Keratinocyte (primary cell): ENCODE measurements at places on chromosomes 13 and 19. TPM values are rescaled to one million over a fixed set of nuclear protein-coding genes. Genes with fewer than 3 reads are reported as not detected.

ADAT3 gene
- polyA plus RNA-seq, result 0.55 to 0.93 TPM (median 0.85 TPM) in 3 replicates

S1PR4 gene
- polyA plus RNA-seq, result 0.08 to 0.14 TPM in 2 of 3 replicates, not detected in the other

IL17D gene
- polyA plus RNA-seq, result 0.07 to 0.09 TPM (median 0.09 TPM) in 3 replicates

ZNF226 gene
- 9.4 to 16.4 TPM (median 12.8 TPM) in 3 replicates for polyA plus RNA-seq

NLRP5 gene
- polyA plus RNA-seq, result not detected in 3 replicates

KPTN gene
- 7.0 to 10.2 TPM (median 7.3 TPM) in 3 replicates for polyA plus RNA-seq

ZIC5 gene
- not detected in 3 replicates for polyA plus RNA-seq

APOC1 gene
- polyA plus RNA-seq, result 0.40 to 0.79 TPM (median 0.65 TPM) in 3 replicates

EID2 gene
- polyA plus RNA-seq, result 9.5 to 12.9 TPM (median 9.6 TPM) in 3 replicates

DNA sequence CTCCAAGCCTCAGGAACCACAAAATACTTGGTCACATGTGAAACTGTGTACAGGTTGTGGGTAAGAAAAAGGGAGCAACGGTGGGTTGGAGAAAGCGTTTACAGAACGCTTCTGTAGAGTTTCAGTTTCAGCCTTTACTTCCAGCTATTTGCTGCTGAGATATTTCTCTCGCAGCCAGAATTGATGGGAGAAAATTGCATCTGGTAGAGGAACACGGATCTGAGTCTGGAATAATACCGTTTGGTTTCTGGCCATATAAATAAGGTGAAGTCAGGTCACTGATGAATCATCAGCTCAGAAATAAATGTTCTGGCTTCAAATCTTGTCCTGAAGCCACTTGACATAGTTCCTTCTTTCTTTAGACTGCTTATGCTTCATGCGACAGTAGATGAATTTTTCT lies 20.3 kb upstream of the RFC3 start:
- no peak overlapping the region for H3K4me3 ChIP-seq
- no peaks in the 10 kb centered on the region for H3K36me3 ChIP-seq
- no peaks in the 10 kb centered on the region for H3K27me3 ChIP-seq
- H3K27ac ChIP-seq, result no peak overlapping the region
- DNase-seq, result no peak

DNA sequence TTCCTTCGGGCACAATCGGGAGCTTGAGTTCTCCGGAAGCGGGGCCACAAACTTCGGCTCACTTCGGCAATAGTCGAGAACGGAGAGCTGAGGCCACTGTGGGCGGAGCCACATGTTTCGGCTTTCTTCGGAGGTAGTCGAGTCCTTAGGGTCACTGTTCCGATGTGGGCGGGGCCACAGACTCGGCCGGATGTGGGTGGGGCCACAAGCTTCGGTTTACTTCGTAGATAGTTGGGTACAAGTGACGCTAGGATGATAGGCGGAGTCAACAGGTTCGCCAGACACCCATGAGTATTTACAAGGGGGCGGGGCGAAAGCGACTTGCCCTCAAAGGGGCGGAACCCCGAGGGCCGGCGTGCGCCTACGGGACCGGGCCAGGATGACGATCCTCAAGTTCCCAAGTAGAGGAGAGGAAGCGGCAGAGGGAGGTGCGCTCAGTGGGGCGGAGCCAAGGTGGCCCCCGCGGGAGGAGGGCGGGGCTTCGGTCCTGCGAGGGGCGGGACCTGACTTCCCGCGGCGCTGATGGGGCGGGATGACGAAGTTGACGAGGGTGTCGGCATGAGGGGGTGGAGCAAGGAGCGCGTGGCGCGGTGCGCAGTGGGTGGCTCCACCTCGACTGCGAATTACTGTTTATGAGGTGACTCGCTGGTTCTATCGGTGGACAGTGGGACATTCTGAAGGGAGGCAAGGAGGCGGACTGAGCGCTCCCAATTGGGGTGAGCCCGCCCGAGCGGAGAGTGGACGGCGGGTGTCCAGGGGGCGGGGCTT lies 539 bp upstream of the MBOAT7 start:
- peaks cover 20% of the 10 kb centered on the region for H3K36me3 ChIP-seq
- peak overlapping the region; percentile 99 for H3K27ac ChIP-seq
- H3K4me1 ChIP-seq, result peaks cover 15% of the 10 kb centered on the region
- no peaks in the 10 kb centered on the region for H3K27me3 ChIP-seq
- H3K4me3 ChIP-seq, result peak overlapping the region; percentile 95

GRCh38 chr19:19911150-19911549 lies 10.4 kb downstream of the ZNF93 start:
- DNase-seq, result no peak
- H3K4me3 ChIP-seq, result no peak overlapping the region
- H3K27me3 ChIP-seq, result no peaks in the 10 kb centered on the region
- H3K36me3 ChIP-seq, result no peaks in the 10 kb centered on the region

- no peak for DNase-seq
- no peaks in the 10 kb centered on the region for H3K27me3 ChIP-seq
- H3K4me3 ChIP-seq, result no peak overlapping the region
- H3K27ac ChIP-seq, result no peak overlapping the region
- H3K4me1 ChIP-seq, result no peaks in the 10 kb centered on the region
These were observed 10.5 kb upstream of the PLIN3 start for GRCh38 chr19:4877753-4878490.

DNA sequence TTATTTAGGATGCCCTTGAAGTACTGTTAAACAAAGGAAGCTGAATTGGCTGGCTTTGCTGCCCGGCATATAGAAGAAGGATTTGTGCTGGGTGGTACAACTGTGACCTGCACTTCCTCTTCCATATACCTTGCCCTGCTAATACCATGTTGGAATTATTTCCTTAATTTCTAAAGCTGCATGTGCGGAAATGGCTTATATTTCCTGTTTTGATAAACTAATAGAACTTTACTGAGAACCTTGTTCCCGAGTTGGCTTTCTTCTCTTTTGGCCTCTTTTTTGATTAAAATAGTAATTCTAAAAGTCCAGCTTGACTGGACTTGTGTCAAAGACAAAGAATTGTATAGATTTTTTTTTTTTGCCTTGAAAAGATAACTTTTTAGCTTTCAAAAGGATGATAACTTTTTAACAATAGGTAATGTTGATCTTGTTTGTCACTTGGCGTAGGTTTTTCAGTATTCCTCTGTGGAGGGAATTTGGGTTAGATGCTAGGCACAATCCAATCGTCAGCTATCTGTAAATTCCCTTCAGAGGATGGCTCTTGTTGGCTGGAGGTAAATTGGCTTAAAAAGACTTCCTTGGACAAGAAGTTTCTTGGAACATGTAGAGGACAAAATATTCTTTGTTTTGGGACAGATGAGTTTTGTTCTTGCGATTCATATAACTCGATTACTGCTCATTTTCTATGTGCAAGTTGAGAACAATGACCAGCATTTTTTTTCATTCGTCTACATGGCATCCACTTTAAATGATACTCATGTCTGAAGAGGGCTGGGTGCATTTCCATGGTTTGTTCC lies 41.4 kb downstream of the COL4A2 start:
- peak overlapping the region; percentile 85 for H3K27ac ChIP-seq
- DNase-seq, result no peak
- H3K36me3 ChIP-seq, result peaks cover 3% of the 10 kb centered on the region
- no peak overlapping the region for H3K4me3 ChIP-seq

DNA sequence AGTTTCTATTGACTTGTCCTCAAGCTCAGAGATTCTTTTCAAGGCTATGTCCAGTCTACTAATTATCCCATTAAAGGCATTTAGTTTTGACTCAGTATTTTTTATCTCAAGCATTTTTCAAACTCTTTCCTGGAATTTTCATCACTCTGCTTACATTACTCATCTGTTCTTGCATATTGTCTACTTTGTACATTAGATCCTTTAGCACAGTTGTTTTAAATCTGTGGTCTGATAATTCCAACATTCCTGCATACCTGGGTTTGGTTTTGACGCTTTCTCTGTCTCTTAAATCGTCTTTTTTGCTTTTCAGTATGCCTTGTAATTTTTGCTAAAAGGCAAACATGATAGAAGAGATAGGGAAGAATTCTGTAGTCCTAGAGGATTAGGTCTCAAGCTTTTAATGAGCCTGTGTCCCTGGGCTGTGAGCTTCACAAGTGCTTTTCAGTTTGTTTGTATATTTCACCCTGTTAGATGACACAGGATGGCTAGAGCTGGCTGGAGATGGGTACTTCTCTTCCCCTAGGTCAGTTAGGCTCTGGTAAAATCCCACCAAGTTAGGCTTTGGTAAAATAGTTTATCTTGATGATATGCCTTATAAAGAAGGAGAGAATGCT lies 46.1 kb upstream of the GPC6 start:
- DNase-seq, result no peak
- no peaks in the 10 kb centered on the region for H3K4me1 ChIP-seq
- H3K4me3 ChIP-seq, result no peak overlapping the region

DNA sequence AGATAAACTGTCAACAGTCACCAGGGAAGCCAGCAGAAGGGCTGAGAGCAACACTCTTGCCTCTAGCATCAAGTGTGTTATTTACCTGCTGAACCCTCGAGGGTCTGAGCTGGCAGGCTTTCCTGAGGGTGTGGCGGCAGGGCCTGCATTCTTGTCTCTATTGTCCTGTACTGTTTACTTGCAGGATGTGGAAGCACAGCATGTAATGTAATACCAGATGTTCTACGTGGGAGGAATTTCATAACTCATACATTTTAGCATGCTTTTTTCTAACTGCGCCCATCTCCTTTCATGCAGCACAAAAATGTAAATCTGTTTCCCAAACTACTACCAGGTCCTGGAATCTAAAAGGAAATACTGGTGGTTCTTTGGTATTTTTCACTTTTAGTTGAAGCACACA lies 153.1 kb downstream of the RGCC start:
- peak; percentile 72 for DNase-seq
- no peaks in the 10 kb centered on the region for H3K27me3 ChIP-seq
- H3K36me3 ChIP-seq, result peaks cover 6% of the 10 kb centered on the region
- H3K4me3 ChIP-seq, result no peak overlapping the region

DNA sequence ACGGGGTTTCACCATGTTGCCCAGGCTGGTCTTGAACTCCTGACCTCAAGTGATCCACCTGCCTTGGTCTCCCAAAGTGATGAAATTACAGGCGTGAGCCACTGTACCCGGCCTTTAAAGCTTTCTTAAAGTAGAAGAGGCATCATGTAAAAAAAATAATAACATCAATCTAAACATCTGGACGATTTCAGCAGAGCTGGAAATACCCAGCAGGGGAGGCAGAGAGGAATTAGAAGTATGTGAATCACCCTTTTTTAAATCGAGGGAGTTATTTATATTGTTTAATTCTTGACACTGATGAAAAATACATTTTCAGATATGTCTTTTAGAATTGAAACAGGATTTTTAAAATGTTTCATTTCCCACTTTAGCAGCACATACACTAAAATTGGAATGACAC lies 37.4 kb upstream of the MTIF3 start:
- H3K4me3 ChIP-seq, result no peak overlapping the region
- no peak for DNase-seq
- H3K4me1 ChIP-seq, result no peaks in the 10 kb centered on the region
- peaks cover 6% of the 10 kb centered on the region for H3K27me3 ChIP-seq
- no peaks in the 10 kb centered on the region for H3K36me3 ChIP-seq
- H3K27ac ChIP-seq, result no peak overlapping the region

- DNase-seq, result no peak
- peaks cover 66% of the 10 kb centered on the region for H3K4me1 ChIP-seq
- H3K27ac ChIP-seq, result peak overlapping the region; percentile 95
- H3K36me3 ChIP-seq, result no peaks in the 10 kb centered on the region
These were observed 61.6 kb upstream of the MED4 start for GRCh38 chr13:48156466-48156865.

DNA sequence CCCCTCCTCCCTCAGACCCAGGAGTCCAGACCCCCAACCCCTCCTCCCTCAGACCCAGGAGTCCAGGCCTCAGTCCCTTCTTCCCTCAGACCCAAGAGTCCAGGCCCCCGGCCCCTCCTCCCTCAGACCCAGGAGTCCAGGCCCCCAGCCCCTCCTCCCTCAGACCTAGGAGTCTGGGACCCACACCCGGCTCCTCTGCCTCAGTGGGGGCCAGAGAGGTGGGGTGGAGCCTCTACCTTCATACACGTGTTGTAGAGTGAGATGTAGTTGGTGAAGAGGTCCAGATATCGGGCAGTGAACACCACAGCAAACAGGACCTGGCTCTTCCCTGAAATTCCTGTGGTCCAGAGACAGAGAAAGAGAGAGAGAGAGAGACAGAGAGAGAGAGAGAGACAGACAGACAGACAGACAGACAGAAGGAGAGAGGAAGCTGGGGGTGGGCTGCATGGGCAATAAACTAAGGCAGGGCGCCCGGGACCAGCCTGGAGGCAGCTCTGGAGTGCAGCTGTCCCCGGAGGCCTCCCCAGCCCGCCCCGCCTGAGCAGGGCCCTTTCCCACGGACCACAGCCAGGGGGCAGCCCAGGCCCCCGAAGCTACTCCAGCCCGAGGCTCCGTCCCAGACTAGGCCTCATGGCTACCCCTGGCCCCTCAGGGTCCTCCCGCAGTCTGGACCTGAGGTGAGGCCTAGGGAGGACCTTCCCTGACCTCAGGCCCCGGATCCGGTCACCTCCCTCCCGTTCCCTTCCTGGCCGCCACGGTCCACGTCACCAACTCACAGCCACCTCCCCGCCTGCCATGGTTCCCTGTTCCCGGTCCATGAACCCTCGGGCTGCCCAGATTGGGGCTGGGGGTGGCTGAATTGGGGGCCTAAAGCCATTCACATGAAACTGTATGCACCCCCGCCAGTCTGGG lies 907 bp downstream of the KDELR1 start:
- H3K4me3 ChIP-seq, result peak overlapping the region; percentile 94
- peaks cover 29% of the 10 kb centered on the region for H3K27me3 ChIP-seq
- peak overlapping the region; percentile 91 for H3K27ac ChIP-seq
- DNase-seq, result no peak
- H3K36me3 ChIP-seq, result peaks cover 26% of the 10 kb centered on the region
- peaks cover 7% of the 10 kb centered on the region for H3K4me1 ChIP-seq

GRCh38 chr13:71831716-71832115 lies 35.3 kb downstream of the DACH1 start:
- H3K36me3 ChIP-seq, result no peaks in the 10 kb centered on the region
- no peaks in the 10 kb centered on the region for H3K27me3 ChIP-seq
- no peak for DNase-seq
- no peak overlapping the region for H3K27ac ChIP-seq
- H3K4me3 ChIP-seq, result no peak overlapping the region

DNA sequence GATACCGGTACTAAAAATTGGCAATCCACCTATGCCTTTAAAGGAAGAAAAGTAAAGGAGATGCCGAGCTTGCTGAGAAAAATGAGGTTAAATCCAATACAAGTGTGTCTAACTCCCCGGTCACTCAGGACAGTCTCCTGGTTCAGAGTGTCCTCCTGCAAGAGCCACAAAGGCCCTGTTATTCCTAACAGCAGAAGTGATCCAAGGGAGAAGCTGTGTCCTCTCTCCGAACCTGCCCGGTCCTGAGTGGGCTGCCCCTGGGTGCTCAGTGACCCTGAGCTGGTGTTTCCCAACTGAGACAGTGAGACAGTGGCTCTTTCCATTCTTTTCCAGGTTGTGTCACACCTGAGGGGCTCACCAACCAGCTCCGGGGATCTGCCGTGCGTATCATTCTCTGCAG lies 4.8 kb downstream of the GJB6 start:
- DNase-seq, result no peak
- H3K4me3 ChIP-seq, result no peak overlapping the region
- no peaks in the 10 kb centered on the region for H3K36me3 ChIP-seq
- no peak overlapping the region for H3K27ac ChIP-seq

GRCh38 chr13:34577051-34577450 lies 365.0 kb upstream of the NBEA start:
- H3K4me1 ChIP-seq, result no peaks in the 10 kb centered on the region
- no peaks in the 10 kb centered on the region for H3K36me3 ChIP-seq
- H3K27ac ChIP-seq, result no peak overlapping the region
- H3K27me3 ChIP-seq, result no peaks in the 10 kb centered on the region
- H3K4me3 ChIP-seq, result no peak overlapping the region
- DNase-seq, result no peak
